ENCODE measurements at places on chromosomes 5 and 9.

DNA sequence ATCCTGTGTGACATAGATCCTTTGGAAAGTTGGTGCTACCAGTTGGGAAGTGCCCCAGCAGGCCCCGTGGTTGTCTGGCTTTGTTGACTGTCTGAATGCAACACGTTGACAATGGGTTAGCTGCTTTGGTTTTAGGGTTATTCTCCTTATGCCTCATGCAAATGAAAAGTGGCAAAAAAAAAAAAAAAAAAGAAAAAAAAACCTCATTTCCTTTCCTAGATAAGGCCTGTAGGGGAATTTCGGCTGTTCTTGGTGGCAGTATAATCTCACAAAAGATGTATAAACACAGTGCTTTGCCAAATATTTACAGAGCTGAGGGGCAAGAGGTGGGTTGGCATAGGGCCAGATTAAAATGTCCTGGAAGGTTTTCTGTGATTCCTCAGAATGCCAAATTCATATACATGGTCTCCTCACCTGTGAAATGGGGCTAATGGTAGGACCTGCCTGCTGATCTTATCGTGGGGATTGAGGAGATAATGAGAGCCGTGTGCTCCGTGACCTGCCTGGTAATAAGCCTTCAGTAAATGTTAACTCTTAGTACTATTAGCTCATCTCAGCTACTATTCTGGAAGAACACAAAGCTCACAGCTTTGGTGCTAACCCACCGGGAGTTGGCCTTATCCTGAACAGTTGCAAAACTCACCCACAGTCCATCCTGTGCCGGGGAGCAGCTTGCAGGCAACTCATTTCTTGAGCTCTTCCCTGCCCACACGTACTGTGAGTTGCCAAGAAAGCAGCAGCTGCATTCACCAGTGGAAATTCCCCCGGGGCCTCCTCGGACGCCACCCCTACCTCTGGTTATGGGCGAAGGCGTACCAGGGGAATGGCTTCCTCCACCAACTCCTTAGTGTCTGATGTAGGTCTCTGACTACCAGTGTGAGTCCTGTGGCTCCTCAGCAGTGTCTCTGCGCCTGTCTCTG, 220.3 kb downstream of the NR3C1 start:
- DNase-seq, result peak; percentile 89

DNA sequence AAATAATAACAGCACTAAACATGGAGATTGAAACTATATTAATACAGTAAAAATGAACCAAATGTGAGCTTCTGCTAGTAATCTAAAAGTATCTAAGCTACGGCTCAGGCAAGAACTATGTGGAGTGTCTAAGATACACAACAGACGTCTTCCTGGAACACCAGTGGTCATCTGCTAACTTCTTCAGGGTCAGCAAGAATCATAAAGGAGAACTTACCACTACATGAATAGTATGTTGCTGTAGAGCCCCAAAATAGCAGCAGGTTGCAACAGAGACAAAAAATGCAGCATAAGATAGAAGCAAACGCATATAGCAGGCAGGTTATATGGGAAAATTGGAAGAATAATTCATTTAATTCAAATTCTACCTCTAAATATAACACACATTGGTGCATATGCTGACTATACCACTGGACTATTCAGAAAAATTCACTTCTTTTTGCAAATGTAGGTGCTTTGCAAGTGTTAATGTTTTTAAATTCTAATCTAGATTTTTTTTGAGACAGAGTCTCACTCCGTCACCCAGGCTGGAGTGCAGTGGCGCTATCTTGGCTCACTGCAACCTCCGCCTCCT, 27.1 kb downstream of the DCTN4 start:
- DNase-seq, result peak; percentile 39

DNA sequence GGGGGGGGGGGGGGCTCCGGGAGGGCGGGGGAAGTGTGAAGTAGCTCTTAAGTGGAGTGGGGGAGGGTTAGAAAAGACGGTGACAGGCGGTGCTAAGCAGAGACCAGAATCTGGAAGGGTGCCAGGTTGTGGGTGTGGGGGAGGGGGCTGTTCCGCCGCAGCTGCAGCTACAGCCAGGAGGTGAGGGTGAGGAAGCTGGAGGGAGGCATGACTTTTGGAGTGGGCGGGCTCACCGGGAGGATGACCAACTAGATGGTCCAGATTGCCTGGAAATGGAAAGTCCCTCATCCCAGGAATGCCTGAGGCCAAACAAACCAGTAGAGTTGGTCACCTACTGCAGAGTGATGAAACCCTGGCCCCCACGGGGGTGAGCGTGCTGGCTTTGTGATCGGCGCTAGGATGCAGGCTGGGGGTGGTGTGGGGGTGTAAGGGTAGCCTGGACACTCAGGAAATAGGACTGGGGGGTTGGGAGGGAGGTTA, 158.1 kb upstream of the SHB start:
- DNase-seq, result peak; percentile 80

DNA sequence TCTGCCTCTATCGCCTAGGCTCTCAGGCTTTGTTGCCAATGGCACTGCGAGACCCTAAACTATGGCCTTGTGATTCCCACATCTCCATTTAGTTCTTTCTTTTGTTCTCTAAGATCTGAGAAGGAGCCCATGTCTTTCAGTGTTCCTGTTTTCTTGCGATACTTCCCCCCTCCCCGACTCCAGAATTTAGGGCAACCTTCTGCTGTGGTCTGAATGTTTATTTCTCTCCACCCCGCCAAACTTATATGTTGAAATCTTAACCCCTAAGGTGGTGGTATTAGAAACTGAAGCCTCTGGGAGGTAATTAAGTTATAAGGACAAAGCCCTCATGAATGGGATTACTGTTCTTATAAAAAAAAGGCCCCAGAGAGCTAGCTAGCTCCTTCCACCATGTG, 6.4 kb downstream of the TMC1 start:
- DNase-seq, result peak; percentile 24

GRCh38 chr9:91056917-91057316, 255.3 kb downstream of the SYK start:
- peak; percentile 33 for DNase-seq

GRCh38 chr5:73381590-73382400, 66.8 kb downstream of the FOXD1 start:
- no peak for DNase-seq

DNA sequence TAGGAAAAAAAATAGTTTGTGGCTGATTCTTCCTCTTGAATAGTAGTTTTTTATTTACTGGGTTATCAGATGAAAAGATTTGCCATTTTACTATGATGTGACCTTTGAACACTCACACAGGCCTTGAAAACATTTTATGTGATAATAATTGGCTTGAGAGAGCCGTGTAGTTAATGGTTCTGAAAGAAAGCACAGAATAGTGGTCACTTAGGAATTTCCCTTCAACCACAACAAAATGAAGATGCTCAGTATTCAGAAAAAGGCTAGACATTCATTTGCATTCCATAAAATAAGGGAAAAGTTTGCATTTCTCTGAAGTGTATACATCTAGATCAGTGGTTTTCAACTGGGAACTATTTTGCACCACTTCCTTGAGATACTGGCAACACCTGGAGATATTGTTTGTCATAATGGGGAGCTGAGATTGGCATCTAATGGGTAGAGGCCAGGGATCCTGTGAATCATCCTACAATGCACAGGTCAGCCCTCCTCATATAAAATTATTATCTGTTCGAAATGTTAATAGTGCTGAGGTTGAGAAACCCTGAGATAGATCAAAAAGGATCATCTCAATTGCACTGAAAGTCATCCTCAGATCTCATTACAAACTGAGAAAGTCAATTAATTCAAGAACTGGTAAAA, 446.4 kb upstream of the CCNG1 start:
- DNase-seq, result no peak

DNA sequence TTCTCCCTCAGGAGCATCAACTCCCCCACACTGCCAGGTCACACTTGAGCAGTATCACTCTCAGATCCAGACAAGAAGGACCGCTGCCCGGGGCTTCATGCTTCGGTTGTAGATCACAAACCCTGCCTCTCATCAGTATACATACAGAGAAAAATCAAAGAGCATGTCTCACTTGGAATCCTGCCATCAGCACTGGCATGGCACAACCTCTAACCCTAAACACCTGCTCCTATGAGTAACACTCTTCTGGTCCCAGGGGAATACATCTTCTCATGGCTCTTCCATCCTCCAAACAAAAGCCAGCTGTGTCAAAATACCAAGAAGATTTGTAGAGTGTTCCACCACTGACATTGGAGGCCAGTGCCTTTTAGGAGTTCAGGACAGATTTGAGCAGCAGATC, 84.8 kb upstream of the MIER3 start:
- no peak for DNase-seq

- DNase-seq, result no peak
These were observed 747.8 kb downstream of the CDH18 start for GRCh38 chr5:19240170-19240569.

GRCh38 chr5:72817076-72817481, 618 bp downstream of the TNPO1 start:
- DNase-seq, result peak; percentile 92

DNA sequence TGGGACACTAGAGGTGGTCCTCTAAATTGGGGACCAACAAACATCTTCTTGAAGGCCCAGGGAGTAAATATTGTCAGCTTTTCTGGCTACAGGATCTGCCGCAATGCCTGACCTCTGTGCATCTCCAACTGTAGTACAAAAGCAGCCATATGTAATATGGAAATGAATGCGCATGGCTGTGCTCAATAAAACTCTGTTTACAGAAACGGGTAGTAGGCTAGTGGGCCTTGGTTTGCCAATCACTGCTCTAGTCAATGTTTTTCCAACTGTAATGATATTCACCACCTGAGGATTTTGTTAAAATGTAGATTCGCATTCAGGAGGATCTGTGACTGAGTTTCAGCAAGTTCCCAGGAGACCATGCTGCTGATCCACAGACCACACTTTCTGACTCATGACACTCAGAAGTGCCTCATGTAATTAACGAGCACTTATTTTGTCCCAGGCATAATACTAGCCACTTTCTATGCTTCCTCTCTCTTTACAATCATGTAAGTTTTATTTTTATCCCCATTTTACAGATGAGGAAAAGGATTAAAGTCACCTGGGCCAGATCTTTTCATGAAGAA, 96.9 kb downstream of the MED27 start:
- no peak for DNase-seq

DNA sequence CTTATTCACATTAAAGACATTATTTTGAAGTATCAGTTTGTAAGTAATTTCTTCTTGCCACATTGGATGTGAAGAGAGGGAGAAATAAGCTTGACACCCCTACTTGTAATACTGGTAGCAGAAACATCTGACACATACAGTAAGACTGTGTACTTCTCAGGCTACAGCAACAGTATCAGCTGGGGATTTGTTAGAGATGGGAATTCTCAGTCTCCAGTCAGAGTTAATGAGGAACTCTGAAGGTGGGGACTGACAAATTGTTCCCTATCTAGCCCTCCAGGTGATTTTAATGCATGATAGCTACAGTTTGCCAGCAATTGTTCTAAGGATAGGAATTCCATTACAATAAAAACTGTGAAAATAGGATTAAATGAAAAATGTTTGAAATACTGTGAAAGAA, 524.8 kb downstream of the PRR16 start:
- no peak for DNase-seq

DNA sequence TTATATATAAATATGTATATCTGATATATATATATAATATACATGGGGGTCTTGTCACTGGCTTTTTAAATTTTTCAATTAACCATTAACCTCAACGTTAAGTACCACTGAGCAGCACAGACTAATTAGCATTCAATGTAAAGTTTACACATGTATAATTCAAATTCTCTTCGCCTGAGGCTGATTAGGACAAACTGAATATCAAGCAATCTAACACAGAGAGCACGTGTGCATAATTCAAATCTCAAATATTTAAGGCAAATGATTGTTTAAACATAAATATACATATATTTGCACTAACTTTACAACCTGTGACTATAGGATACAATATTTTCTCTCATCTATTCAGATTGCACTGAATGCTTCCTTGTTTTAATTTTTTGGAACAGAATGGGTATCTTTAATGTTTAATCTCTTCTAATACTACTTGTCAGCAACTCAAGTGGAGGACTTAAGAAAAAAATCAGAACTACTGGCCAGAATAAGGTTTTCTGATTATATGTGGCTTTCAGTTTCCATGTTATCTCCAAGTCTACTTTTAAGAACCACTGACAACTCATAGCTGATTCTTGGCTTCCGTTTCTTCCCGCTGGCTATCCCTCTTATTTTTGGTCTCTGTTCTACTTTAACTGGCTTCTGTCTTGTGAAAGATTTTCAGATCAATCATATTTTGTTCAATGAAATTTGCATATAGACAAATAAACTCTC, 204.8 kb downstream of the MLLT3 start:
- no peak for DNase-seq

DNA sequence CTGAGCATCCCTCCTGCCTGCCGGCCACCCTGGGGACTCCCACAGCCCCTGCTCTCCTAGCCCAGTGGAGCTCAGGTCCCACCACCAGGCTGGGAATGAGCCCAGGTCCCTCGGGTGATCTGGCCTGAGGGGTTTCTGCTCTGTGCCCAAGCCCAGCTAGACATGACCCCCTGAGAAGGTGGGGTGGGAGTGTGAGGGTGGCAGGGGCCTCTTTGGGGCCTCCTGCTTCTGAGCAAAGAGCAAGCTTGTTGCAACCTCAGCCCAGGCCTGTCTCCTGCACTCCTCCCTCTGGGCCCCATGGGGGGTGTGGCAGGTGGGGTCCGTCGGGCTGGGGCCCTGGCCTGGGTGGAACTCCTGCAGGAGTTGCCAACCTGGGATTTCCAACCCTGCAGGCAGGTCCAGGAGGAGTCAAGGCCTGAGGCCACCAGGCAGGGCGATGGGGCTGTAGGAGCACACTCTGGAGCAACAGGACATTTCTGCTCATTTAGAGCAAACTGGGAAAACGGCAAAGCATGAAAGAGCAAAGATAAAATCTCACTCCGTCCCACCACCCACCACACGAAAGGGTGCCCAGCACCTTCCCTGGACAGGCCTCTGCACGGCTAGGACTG, 11.4 kb upstream of the NRARP start:
- DNase-seq, result no peak

DNA sequence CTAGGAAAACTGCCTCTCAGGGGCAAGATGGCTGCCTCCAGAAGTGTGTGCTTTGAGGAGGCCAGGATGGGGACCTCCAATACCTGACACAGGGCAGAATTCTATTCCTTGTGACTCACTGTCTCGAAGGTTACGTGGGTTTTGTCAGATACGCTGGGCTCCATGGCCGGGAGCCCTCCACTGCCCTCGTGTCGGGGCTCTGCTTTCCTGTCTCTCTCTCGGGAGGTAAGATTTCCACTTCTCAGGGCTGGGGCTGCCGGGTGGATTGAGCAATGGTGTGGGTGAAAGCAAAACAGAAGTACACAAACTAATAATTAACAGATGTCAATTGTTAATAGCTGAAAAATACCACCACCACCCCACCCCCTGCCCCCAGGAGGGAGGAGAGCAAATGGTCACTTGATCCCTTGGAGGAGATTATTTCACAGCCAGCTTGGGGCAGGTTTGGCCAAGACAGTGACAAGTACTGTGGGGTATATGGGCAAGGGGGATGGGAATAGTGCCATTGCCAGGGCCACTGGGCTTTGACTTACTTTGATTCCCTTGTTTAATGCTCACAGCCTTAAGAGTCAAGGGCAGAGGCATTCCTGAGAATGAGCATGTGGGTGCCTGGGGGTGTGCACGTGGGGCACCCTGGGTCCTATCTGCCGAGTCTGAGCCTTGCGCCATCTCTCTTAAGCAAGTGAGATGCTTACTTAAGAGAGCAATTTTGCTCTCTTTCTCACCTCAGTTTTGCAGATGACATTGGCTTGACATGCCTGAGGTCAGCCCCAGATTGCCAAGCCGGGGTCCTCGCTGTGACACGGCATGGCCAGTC, 28.8 kb upstream of the DAB2IP start:
- DNase-seq, result no peak
